RWPE1 (cell line): ENCODE measurements at places on chromosomes 2 and 18.

DNA sequence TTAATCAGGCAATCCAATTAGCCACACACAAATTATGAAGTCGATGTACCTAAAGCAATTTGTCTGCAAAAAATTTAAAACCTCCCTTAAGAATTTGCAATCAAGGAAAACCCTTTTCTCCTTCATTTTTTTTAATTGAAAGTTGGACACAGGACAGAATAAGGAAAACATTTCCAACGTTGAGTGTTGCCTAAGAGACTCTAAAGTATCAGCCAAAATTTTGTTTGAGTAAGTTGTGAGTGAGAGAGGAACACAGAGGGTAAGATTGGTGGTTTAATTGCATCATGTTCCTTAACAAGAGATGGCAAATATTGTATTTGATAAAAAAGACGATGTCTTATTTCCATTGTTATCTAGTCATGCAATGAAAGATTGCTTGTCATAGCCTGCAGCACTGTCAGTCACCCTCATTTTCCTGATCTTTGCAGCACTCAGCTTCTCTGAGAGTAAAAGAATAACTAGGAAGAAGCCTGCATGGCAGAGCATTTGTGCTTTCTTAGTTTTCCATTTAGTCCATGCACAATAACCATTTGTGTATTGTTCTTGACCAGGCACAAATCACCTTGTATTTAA, 115.5 kb downstream of the ICOS start:
- DNase-seq: no peak

GRCh38 chr2:176636401-176636800, 367.2 kb downstream of the MTX2 start:
- no peak for DNase-seq

DNA sequence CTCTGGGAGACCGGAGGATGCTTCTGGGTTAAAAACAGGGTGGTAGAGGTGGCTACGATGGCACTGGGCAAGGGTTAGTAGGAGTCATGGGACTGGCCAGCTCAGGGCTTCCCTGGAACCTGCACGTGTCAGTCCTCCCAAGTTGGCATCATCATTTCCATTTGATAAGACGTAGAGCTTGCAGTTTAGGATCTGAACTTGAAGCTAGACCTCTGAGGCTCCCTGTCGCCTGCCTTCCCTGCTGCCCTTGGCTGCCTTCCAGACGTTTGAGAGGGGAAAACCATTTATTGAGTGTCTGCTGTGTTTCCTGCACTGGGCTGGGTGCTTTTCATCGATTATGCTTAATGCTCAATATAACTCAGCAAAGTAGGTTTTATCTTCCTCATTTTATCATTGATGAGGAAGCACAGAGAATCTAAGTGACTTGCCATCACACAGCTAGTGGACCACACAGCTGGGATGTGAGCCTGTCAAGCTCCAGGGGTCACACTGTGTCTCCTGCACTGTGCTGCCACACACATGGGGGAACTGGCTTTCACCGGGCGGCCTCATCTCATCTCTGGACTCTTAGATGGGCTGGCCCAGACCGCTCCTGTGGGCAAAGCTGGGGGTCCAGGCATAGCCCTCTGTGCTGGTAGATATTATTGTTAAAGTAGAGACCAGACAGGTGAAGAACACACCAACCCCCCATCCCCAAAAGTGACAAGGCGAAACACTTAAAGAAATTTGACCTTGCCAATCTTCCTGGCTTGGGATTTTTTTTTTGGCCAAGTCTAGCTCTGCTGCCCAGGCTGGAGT, 7.8 kb downstream of the NT5DC4 start:
- no peak for DNase-seq

GRCh38 chr2:239368906-239369552, 31.8 kb downstream of the HDAC4 start:
- DNase-seq: no peak
